ENCODE measurements at places on chromosomes 1 and 21.

DNA sequence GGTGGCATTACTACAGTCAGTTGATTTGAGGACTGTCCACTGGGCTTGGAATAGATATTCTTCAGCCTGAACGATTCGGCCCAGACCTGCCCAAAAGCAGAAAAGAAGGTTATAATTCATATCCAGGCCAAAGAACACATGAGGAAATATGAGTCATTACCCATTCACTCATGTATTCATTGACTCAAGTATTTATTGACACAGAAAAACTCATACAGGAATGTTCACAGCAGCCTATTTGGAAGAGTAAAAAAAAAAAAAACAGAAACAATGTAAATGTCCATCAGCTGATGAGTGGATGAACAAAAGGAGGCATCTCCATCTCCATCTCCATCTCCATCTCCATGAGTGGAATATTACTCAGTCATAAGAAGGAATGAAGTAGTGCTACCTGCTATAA lies 15.9 kb downstream of the ZMYND12 start:
- no peak for DNase-seq

DNA sequence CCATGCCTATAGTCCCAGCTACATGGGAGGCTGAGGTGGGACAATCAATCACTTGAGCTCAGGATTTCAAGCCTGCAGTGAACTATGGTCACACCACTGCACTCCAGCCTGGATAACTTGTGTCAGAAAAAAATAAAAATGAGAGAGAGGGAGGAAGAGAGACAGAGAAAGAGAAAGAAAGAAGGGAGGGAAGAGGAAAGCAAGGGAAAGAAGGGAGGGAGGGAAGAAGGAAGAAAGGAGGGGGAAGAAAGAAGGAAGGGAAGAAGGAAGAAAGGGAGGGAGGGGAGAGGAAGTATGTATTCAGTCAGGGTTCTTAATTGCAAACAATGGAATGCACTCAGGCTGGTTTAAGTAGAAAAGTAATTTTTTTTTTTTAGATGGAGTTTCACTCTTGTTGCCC lies 7.9 kb upstream of the HENMT1 start:
- no peak for DNase-seq

DNA sequence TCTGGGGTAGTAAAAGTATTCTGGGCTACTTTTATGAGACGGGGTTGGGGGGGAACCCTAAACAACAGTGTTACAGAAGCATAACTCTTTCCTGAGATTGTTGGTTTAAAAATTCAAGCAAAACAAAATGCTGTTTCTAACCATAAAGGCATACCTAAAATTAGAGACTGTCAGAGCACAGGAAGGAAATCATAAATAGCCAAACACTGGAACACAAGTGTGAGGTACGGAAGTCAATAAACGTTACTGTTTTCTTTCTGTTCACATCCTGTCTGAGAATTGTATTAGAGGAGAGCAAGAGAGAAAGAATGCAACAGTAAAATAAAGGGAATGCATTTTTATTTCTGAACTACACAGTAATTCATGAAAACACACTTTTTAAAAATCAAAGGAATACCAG lies 42.8 kb upstream of the IL12RB2 start:
- DNase-seq = no peak

DNA sequence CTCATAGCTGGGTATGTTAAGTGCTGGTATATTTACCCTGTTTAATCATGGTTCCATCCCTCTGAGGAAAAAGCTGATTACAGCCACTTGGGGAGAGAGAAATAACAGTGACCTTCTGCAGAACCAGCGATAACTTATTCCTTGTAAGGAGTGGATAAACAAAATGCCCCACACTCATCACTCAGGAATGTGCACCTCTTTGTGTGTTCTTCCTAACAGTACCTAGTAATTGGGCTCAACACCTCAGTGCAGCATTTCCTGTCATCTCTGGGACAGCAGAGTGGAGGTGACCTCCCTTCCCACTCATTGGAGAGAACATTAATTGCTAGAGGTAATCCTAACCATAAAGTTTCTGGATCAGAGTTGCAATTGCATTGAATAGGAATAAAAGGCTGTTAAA lies 112.5 kb upstream of the F3 start:
- no peak for DNase-seq

GRCh38 chr1:236830560-236830959 lies 35.5 kb downstream of the MTR start:
- no peak for DNase-seq
